ENCODE measurements at places on chromosomes 4 and X. TPM values are rescaled to one million over a fixed set of nuclear protein-coding genes. Genes with fewer than 3 reads are reported as not detected.

DNA sequence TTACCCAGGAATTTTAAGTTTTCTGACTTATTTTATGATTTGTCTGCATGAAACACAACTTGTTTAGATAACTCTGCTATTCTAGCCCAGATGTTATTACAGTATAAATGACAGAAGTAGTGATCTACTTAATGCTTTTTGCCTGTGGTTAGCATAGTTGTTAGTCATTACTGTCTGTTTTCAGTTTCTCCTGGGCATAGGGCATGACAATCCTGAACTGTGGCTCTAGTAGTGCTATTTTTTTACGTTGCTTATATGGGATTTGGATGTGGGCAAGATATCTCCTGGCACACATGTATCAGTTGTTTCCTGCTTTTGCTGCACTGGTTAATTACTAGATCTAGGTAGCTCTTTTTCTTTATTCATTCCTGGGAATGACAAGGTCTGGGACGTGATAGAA is 1005.8 kb downstream of the PCDH18 start:
- no peaks in the 10 kb centered on the region for H3K27me3 ChIP-seq
- no peak for DNase-seq
- H3K4me3 ChIP-seq = no peak overlapping the region
- no peaks in the 10 kb centered on the region for H3K4me1 ChIP-seq
- H3K27ac ChIP-seq = no peak overlapping the region

DNA sequence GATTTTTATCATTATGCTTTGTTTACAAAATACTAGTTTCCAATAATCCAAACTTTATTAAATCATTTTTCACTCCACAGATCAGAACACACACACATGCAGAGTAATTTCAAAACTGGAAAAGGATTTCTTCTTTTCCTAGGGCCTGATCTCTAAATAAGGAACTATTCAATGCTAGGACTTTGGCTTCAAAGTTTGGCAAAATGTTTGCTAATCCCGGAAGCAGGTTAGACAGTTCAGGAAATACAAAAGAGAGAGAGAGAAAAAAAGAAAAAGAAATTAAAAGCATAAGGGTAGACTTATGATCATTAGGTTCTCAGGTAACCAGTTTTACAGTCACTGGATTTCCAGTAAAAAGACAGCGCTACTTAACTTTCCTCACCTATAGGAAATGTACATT is 211.0 kb downstream of the DCLK2 start:
- H3K27me3 ChIP-seq = no peaks in the 10 kb centered on the region
- H3K4me3 ChIP-seq = no peak overlapping the region

NAA11 gene
- not detected for total RNA-seq

RBM3 gene
- total RNA-seq = 149 TPM

DNA sequence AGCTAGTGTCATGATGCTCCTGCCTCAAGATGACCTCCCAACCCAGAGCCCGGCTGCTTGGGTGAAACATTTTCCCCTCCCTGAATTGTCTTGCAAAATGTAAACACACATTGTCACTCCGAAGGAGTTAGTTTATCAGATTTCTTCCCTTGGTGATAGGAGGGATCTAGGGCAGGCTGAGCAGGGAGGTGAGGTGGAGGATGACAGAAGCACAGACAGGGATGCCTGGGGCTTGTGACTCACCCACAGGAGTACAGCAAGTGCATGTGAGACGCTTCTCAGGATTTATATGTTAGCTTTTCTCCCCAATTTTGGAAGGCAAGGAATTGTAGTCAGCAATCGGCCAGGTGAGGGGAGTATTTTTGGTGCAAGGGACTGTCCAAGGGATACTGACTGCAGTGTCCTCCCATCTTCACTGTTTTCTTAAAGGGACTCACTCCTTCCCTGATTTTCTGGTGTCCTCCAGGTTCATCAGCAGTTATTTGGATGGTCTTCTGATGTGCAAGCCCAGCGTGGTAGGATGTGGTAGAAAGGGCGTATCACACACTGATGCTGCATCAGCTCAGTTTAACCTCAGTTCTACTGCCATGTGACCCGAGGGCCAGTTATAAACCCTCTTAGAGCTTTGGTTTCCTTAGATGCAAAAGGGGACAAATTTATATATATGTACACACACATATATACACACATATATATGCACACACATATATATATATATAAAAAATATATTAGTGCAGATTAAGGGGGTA is 46.2 kb upstream of the IGFBP7 start:
- no peaks in the 10 kb centered on the region for H3K4me1 ChIP-seq
- no peak overlapping the region for H3K27ac ChIP-seq

All from stomach (tissue), 19 donors.